ENCODE measurements at places on chromosomes 6 and 20.

- no peak for DNase-seq
These were observed 425 bp downstream of the HBS1L start for GRCh38 chr6:135054226-135054568.

DNA sequence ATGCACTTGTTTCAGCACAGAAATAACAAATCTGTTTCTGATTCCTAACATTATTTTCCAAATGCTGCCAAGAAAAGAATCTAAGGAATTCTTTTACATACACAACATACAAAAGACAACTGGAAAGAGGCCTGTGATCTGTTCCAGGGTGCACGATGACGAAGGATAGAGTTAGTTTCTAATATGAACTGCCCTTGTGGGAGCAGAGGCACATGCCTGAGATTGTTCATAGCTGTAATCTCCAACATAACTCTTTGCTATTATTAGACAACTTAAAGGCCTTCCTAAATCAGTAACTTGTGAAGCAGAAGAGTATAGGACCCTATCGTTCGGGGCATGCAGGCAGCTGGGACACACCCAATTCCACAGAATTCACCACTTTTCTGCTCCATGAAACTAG lies 41.2 kb upstream of the NHSL1 start:
- no peak for DNase-seq

GRCh38 chr6:80174900-80175572 lies 68.6 kb downstream of the BCKDHB start:
- peak; percentile 49 for DNase-seq

GRCh38 chr6:156833755-156834154 lies 56.6 kb downstream of the ARID1B start:
- DNase-seq = no peak

DNA sequence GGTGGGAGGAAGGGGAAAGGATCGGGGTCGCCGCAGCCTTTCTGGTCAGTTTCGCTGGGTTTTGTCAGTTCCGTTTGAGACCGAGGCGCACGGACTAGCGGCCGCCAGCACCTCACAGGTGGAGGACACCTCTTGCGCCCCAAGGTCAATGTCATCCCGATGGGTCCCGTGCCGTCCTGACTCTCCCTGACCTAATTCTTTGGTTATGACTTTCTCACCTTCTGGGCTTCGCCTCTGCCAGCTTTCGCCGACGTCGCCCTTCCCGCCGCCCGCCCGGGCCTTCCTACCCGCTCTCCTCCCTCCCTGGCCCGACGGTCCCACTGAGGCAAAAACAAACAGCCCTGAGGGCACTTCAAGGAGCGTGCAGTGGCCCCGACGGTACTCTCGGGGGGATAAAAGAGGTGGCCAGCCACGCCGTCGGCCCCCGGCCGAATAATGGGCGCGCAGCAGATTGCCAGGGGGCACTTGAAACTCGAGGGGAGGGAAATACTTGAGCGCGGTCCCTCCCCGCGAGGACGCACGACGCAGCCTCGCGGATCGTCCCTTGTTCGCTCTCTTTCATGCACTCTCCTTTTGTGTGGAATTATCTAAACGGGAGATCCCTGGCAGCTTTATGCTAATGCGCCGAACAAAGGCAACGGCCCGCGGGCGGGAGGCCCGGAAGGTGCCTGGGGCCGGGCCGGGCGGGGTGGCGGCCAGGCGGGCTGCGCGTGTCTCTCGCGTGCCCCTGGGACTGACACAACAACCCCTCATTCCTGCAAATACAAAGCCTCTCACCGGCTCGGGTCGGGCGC lies 3.9 kb upstream of the INSM1 start:
- DNase-seq = no peak

DNA sequence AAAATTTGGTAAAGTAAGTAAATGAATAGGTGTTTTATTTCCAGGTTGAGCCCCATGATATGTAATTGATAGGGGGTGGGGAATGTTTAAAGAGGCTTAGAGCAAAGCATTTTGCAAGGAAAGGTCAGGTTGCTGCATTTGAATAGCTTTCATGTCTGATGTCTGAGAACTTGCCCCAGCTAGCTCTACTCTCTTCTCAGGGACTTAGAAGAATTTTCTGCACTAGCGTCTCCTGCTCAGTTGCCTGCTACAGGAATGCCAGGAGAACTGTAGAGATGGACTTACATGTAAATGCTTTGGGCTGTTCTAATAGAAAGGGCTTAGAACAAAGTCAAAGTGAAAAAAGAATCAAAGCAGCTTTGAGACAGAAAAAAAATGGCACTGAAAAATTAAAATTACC lies 35.5 kb downstream of the TRMT6 start:
- no peak for DNase-seq

DNA sequence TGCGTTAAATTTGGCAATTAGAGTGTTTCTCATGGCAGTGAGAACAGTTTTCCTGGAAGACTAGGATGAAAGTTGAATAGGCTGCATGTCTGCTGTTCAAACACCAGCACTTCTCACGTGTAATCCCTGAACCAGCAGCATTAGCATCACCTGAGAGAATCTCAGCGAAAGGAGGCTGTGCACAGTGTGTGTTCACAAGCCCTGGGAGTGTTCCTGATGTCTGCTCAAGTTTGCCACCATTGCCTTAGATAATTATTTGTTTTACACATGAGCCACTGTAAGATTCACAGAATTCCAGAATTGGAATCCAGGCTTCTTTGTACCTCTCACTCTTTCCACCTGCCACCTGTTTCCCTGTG lies 117.3 kb downstream of the JARID2 start:
- DNase-seq = no peak

DNA sequence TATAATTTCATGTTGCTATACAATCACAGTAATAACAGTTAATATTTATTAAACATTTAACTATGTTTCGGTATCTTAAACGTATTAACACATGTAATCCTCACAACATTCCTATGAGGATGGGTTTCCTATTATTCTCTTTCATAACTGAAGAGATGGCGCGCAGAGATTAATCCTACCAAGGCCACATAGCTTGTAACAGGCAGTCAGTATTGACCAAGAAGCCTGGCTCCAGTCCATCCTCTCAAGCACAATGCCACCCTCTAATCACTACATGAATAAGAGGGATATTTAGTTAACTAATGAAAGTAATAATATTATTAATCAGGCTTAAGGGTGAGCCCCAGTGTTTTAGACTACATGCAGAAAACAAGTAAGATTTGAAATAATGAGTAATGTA lies 149.7 kb upstream of the SIM1 start:
- no peak for DNase-seq

DNA sequence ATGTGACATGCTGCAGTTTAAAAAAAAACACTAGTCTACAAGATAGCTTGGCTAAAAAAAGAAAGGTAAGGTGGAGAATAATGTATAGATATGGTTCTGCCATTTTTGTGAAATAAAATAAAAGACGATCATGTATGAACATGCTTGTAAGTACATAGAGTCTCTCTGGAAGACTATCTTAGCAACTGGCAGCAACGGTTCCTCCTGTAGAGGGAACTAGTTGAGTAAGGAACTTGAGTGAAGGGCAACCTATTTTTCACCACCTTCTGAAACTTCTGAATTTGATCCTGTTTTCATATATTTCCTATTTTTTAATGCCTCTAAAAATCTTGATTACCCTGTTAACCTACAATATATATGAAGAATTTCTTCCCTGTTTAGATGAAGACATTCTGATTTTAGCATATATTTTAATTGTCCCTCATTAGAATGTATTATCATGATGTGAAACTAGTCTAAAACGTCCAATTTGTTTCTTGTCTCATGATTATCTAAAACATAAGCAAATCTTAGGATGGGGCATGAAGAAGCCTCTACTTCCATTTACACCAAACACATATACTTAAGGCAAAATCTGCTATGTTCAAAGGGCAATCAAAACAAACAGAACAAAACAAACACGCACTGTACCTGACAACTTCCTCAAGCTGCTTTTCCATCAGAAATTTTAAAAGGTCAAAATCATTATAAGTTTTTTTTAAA lies 202.5 kb downstream of the ISM1 start:
- DNase-seq = no peak

GRCh38 chr6:36986704-36987047 lies 680 bp upstream of the MTCH1 start:
- DNase-seq = no peak

GRCh38 chr20:1833728-1834726 lies 61.2 kb upstream of the SIRPA start:
- DNase-seq = no peak

DNA sequence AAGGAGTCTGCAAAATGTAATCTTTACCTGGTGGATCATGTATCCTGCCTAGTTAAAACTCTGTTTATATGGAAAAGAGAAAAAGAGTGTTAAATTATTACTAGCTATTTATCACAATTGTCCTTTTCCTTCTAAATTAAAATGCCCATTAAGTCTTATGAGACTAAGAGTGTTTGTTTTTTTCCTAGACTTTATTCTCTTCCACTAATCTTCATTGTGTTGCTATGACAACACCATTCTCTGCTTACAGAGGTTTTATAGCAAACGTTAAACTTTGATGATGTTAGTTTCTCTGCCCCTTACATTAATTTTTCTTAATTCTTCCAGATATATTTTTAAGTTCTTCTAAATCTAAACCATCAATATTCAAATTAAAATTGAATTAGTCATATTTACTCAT lies 420.8 kb downstream of the TBC1D32 start:
- DNase-seq = no peak

GRCh38 chr6:152277826-152278329 lies 359.3 kb downstream of the SYNE1 start:
- no peak for DNase-seq
